ENCODE measurements at places on chromosomes 2 and 18. TPM values are rescaled to one million over a fixed set of nuclear protein-coding genes. Genes with fewer than 3 reads are reported as not detected.

Gene TRABD2A
- total RNA-seq: 1.3 TPM

Gene SLC40A1
- total RNA-seq: 3.0 TPM

Gene BCL2
- total RNA-seq: 2.2 TPM

Gene C18orf54
- total RNA-seq: 5.7 TPM

Gene DLX1
- total RNA-seq: not detected

Gene SGPP2
- 1.4 TPM for total RNA-seq

DNA sequence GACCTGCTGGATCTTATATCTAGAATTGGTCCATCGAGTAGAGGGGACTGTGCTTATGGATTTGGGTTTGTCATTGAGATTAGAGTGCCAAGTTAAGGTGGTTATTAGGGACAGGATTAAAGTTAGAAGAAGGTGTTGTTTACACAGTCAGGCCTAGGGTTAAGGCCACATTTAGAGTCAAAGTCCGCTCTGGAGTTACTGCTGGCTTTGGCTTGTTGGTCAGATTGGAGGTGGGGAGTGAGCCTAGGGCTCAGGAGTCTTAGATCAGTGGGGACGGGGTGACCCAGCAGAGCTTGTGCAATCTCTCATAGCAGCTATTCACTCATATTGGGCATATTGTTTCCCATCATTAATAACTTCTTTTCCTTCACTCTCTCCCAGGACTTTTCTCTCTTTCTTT is 13.5 kb upstream of the EPAS1 start:
- DNase-seq: no peak

- no peak for DNase-seq
Observed at GRCh38 chr2:113282747-113283533, 4.2 kb upstream of the PAX8 start.

- no peak for DNase-seq
Observed at GRCh38 chr2:82576656-82577055, 1882.4 kb downstream of the SUCLG1 start.

DNA sequence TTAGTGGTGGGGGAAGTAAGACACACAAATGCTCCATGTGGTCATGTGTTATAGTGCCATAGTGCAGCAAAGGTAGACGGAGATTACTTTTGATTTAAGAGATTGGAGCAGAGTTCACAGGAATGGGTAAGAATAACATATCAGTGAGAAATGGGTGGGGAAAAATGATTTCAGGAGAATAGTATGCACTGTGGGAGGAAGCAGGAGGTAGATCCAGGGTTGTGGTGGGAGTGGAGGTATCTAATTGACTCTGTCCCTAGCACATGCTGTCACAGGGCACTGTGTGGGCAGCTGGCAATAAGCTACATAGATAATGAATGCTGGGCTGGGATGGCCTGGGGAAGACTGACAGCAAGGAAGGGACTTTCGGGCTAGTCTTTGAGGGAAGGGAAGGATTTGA is 65.3 kb downstream of the STAT1 start:
- DNase-seq: no peak

- no peak for DNase-seq
Observed at GRCh38 chr2:144894612-144895599, 375.0 kb upstream of the ZEB2 start.

DNA sequence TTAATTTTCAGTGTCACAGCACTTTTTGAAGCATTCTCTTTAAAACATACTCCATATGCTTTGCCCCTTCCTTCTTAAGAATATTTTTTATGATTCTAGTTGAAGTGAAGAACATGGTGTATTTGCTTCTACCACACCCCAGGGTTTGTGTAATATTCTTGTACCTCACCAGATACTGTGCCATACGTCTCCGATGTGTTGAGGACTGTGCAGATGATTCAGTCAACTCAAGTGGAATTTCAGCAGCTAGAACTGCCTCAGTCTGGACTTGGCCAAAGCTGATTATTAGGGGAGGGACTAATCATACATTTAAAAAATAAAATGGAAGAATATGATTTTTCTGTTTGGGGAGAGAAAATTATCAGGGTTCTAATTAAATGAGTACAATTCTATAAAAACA is 115.7 kb downstream of the MYO1B start:
- DNase-seq: no peak

DNA sequence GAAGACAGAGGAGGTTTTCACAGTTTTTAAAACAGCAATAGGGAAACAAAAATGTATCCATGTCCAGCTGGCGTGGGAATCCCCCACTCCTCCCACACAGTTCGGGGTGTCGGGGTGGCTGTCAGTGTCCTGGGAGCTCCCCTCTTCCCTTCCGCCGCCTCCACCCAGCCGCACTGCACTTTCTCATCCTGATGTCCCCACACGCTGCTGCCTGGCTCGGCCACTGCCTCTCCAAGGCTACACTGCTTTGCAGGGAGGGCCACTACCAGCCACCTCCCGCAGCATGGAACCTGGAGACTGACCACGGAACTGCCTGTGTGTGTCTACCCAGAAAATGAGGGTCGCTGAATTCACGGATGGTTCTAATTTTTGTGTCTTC is 138.7 kb upstream of the CTDP1 start:
- no peak for DNase-seq

- DNase-seq: no peak
Observed at GRCh38 chr2:72630767-72631166, 195.1 kb downstream of the EXOC6B start.

- no peak for DNase-seq
Observed at GRCh38 chr18:48600456-48601090, 61.7 kb downstream of the CTIF start.

- DNase-seq: no peak
Observed at GRCh38 chr18:38575023-38575422, 1009.4 kb upstream of the CELF4 start.

DNA sequence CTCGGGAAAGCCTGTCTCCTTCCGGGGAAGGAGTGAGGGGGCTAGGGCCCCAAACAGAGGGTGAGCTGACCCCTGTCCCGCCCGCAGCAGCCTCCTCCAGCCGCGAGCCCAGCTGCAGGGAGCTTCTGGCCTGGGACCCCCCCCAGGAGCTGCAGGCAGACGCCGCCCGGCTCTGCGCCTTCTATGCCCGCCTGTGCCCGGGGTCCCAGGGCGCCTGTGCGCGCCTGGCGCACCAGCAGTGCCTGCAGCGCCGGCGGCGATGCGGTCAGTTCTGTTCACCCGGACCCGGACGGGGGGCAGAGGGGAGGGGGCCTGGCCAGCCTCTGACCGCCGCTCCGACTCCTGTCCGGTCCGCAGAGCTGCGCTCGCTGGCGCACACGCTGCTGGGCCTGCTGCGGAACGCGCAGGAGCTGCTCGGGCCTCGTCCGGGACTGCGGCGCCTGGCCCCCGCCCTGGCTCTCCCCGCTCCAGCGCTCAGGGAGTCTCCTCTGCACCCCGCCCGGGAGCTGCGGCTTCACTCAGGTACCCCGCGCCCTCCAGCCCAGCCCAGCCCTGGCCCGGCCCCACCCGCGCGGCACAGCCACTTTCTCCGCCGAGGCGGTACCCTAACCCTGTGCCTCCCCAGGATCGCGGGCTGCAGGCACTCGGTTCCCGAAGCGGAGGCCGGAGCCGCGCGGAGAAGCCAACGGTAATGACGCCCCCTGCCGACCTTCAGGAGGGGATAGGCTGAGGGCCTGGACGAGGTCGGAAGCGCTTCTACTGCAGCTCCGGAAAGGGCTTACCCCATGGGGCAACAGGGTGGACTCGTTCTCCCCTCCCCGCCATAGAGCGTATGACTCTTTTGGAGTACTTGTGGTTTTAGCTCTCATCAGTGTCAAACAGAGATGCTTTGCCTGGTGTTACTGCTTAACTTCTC is 2.0 kb upstream of the CHRND start:
- DNase-seq: no peak

- DNase-seq: no peak
Observed at GRCh38 chr18:3179430-3180089, 40.2 kb downstream of the MYOM1 start.

- DNase-seq: no peak
Observed at GRCh38 chr18:22194151-22194598, 24.8 kb downstream of the GATA6 start.

- no peak for DNase-seq
Observed at GRCh38 chr2:230738924-230739323, 26.3 kb downstream of the CAB39 start.

GRCh38 chr2:38159597-38159996 is 83.6 kb upstream of the CYP1B1 start:
- no peak for DNase-seq

GRCh38 chr2:213021971-213022899 is 129.2 kb downstream of the IKZF2 start:
- DNase-seq: no peak
